ENCODE measurements at places on chromosomes 4 and X.

DNA sequence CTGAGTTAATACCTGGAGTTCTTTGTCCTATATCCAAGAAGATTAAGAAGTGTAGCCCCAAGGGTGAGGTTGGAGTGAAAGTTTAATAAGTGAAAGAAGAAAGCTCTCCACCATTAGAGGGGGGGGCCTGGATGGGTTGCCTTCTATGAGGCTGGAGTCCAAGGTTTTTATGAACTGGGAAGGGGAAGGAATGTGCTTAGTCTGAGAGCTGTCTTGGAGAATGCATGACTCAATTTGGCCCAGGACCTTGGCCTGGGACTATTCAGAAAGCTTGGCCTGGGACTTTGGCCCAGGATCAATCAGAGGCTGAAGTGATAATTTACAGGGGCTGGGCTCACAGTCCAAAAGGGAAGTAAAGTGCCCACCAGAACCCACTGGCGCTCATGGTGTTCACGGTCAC lies 1049.0 kb upstream of the GRIA3 start:
- no peak for DNase-seq

DNA sequence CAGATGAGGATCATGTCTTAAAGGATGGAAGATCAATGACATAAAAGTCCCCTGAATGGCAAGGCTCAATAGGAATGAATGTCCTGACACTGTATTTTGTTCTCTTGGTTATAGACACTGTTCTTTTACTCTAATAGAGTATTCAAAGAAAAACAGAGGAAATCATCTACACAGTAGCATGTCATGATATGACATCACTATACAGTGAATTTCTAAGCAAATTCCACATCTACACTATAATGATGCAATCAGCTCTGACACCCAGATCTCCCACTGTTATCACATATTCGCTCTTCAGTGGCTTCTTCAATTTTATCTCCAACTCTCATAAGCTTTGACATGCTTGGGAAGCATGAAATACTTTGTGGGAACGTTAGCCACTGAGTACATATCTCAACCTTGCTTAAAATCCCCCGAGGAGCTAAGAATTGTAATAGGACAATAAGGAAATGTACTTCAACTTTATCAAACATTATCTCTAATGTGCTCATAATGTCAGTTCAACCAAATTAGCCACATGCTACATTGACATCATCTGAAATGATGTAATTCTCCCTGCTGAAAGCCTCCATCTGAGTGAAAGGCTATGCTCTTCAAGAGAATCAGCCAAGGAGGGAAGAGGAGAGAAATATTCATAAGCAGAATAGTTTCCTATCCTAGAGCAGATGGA lies 139.6 kb upstream of the PTCHD1 start:
- no peak for DNase-seq

GRCh38 chr4:100797791-100798190 lies 280.0 kb upstream of the EMCN start:
- no peak for DNase-seq

GRCh38 chr4:52884994-52885393 lies 22.9 kb downstream of the RASL11B start:
- no peak for DNase-seq

GRCh38 chr4:41324861-41325260 lies 68.1 kb downstream of the UCHL1 start:
- no peak for DNase-seq

- peak; percentile 41 for DNase-seq
Measured at GRCh38 chr4:88033309-88033708, 25.9 kb downstream of the PKD2 start.

DNA sequence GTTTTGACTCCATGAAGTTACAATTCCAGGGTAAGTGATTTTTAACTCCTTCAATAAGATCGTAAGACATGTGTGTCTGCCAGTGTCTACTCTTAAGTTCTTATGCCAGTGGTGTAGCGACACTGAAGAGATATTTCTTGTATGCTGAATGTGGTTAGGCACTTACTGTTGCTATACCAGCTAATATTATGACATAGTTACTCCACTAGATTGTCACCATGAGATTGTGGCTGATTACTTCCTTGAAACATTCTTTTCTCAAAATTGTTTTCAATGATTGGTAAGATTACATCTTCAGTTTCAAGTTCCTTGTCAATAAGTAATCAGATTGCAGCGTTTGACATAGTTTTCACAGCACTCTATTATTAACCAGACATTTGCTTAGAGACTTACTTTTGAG lies 60.6 kb upstream of the PAGE5 start:
- DNase-seq = no peak

DNA sequence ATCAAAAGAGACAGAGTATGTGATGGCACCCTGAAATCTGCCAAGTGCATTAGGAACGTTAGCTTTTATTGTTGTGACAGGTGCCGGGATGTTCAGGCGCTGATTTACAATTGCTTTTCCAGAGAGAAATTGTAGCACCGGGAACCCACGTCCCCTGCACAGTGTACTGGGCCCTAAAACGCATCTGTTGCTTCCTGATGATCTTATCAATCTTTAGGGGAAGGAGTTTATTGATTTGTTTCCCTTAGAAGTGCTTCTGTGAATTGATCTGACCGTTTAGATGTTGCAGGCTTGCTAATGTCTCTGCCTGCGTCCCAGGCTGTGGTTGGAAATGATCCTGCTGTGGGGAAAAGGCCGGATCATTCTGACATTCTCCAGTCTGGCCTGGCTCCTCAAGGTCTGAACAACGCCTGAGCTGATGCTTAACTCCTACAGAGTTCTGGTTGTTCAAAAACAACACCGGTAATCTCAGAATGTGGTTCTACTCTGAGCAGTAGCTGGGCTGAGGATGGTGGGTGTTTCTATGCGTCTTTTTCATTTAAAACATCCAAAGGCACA lies 16.9 kb downstream of the PHOX2B start:
- no peak for DNase-seq

DNA sequence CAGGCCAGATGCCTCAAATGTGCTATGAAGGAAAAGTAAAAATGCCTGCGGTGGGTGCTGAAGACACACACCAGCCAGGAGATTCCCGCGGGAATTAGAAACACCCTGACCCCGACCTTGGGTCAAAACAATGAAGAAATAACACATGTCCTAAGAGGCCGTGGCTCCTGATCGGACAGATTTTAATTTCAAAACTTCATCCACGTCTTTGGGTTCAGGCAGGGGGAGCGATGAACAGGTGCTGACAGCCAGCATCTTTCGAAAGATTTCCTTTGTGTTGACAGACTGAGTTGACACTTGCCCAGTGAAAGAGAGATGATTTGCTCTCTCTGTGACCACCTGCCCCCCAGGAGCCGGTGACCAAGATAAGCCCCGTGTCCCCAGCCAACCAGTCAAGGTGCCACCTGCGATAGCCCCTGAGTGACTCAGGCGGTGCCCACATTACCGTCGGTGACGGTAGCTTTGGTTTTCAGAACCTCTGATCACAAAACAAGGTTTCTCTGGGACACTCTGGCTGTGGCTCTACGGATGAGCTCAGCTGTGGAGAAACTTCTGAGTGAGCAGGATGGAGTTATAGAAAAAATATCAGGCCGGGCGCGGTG lies 11.0 kb upstream of the IL3RA start:
- no peak for DNase-seq

DNA sequence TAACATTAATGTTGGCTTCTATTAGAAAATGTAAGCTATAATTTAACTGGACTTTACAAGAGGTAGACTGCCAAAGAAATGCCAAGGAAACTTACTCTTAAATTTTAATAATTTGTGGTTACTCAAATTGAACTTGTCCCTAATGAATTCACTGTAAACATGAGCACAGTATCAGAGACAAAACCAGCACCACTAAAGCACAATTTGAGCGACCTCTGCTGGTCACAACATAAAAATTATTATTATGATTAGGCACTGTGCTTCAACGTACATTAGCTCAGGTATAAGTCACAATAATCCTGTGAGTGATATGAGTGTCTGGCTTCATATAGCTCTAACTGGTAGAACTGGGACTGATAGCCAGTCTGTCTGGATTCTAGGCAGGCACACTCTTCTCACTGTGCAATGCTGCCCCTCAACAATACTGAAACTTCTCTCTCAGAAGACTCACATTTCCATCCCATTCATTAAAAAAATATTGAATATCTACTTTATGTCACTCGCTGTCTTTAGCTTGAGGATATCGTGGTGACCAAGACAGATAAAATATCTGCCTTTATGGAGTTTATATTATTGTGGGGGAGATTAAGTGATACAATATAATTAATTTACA lies 8.0 kb downstream of the NUDT6 start:
- DNase-seq = no peak

DNA sequence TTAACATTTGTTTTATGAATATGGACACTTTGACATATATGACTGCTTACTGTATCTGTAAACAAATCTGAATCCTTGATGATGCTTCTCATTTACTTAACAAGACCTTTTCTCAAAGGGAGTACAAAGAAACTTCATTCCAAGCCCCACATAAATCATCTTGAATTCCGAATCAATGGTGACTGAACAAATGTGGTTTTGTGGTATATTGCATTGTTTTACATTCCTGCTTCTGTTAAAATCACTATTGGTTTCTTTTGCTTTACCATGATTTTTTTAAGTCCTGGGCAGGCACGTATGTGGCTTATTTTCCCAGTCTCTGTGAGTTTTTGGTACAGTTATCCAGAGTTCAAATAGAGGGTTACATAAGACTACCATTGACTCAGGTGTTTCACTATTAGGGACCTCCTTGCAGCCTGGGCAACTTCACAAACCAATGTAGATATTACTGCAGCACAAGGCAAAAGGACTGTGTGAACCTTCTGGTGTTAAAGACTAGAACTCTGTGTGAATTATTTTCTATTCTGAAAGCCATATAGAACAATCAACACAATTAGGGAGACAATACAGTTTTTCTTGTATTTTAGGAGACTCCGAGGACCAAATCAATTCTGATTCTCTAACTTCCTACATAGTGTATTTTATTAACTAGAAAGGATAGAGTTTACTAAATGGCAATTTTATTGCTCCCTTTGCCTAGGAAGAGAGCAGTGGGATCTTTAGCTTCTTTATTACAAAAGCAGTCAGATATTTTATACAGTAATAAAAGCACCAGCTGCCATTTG lies 196.4 kb downstream of the GALNTL6 start:
- DNase-seq = no peak

- no peak for DNase-seq
Measured at GRCh38 chr4:30950737-30951136, 230.6 kb downstream of the PCDH7 start.

DNA sequence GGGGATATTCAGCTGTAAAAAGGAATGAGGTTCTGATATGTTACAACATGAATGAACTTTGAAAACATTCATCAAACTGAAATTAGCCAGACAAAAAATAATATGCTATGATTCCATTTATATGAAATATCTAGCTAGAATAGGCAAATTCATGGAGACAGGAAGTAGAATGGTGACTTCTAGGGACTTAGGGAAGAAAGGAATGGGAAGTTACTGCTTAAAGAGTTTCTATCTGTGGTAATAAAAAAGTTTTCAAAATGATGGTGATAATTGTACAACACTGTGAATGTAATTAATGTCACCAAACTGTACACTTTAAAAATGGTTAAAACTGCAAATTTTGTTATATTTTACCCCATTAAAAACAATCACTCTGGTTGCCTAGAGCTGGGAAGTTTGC lies 30.2 kb downstream of the SMIM14 start:
- DNase-seq = no peak

- no peak for DNase-seq
Measured at GRCh38 chr4:6562931-6563901, 11.8 kb upstream of the MAN2B2 start.

GRCh38 chr4:21046141-21046540 lies 345.9 kb downstream of the PACRGL start:
- no peak for DNase-seq

- no peak for DNase-seq
Measured at GRCh38 chrX:70754169-70754848, 154.2 kb downstream of the TEX11 start.

DNA sequence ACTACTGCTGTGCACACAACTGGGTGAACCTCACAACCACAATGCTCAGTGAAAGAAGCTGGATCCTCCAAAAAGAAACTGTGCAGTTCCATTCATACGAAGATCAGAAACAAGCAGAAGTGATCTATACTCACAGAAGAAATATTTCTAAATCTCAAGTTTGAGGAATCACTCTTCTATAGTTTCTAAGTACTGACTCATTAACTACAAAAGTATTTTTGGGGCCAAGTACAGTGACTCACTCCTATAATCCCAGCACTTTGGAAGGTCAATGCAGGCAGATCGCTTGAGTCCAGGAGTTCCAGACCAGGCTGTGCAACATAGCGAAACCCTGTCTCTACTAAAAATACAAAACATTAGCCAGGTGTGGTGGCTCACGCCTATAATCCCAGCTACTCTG lies 51.3 kb upstream of the RELL1 start:
- no peak for DNase-seq

GRCh38 chr4:88382621-88383020 lies 4.0 kb downstream of the HERC6 start:
- no peak for DNase-seq
